ENCODE measurements at places on chromosomes 6 and 20.

DNA sequence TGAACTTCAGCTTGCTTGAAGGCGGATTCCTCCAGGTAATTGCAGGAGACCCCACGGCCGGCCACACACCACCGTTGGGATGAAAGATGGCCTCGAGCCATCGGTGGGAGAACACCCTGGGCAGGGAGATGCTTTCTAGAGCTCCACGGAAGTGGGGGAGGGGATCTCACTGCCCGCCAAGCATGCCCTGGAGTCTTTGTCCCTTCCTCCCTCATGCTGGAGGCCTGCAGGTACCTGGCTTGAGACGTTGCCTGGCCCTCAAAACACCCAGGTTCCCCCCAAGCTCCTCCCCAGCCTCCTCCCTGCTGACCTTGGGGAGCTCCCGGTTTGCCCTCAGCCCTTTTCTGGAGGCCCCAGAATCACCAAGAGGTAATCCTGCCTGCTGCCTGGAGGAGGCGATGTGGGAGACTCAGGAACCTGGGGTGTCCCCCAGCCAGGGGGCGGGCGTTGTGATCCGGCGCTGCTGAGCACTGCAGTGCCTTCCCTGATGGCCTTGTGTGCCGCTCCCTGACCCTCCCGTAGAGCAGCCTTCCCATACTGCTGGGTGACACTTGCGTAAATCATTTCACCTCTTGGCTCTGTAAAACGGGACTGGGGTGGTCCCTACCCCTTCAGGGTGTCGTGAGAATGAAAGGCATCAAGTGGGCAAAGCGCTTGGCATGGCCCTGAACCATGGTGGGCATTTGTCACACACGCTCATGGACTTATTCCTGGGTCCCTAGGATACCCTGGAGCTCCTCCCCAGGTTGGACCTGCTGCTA, 91.4 kb downstream of the CEBPB start:
- no peak for DNase-seq

DNA sequence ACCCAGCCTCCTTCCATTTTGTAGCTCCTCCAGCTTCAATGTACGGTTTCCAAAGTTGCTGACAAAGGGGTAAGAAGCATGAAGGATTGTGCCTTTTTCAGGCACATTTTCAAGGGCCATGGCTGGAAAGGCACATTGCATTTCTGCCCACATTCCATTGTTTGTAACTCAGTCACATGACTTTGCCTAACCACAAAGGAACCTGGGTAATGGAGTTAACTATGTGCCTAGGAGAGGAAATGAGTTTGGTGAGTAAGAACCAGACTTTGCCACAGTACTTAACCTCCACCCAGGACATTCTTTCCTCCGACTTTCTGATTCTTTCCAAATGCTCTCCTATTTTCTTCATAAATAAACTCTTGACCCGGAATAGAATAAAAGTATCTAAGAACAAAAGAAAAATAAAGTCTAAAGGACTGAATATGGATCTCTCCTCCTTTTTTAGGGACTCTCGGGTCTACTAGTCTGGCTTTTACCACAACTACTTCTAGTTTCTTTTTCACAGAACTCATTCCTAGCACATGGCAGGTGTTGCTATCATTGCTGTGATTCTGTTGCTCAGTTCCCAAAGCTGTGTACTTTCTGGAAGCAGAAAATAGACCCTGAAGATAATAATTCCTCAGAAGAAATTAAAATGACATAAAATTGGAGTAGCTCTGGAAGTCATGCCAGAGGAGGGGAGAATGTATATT, 81.5 kb upstream of the ISM1 start:
- no peak for DNase-seq

DNA sequence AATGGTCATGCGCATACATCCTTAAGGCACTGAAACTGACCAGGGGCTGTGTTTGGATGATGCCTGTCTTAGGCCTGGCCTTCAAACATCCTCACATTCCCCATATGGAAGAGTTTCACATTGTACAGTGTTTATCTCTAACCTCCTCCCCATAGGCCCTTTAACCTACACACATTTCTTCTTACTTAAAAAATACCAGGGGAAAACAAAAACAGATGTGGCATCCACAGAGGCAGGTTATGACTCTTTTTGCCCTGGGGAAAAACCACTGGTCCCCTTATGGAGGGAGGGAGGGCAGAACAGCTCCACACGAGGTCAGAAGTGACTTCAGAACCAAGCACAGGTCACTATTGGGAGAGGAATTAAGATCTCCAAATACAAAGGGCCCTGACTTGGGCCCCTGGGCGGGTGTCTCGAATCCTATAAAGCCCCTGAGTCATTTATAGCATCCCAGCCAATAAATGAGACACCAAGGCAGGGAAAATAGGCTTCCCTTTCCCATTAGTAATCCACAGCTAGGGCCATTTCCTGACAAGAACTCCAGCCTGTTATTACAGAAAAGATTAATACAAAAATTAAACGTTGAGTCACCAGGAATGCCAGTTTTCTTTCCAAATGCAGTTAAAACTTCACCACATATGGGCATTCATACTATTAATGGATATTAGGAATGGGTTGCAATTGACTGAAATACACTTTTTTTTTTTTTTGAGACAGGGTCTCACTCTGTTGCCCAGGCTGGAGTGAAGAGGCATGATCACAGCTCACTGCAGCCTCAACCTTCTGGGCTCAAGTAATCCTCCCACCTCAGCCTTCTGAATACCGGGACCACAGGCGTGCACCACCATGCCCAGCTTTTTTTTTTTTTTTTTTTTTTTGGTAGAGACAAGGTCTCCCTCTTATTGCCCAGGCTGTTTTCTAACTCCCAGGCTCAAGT, 107.2 kb downstream of the ATP9A start:
- peak; percentile 94 for DNase-seq

- no peak for DNase-seq
These were observed 437.6 kb downstream of the PRKN start for GRCh38 chr6:162289972-162290371.

DNA sequence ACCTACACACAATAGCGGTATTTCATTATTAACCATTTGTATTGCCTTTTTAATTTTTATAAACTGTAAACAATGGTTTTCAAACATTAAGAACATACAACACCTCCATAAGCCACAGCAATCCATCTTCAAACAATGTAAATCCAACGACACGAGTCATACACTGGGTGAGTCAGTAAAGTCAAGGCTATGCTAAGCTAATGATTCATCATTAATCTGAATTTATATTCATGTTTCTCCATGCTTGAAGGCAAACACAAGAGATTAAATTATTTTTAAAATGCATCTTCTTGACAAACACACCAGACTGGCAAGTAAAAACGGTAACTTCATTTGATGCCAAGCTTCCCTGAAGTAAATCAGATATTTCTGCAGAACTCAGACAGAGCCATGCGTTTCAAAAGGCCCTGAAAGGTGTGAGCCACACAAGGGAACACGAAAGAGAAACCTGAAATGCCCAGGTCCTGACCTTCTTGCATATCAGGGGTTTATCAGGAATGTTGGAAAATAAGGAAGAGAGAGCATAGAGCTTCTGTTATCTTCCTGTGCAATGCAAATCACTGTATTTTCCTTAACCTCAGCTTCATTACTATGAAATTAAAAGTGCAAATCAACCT, 162.5 kb downstream of the ALDH8A1 start:
- peak; percentile 32 for DNase-seq

DNA sequence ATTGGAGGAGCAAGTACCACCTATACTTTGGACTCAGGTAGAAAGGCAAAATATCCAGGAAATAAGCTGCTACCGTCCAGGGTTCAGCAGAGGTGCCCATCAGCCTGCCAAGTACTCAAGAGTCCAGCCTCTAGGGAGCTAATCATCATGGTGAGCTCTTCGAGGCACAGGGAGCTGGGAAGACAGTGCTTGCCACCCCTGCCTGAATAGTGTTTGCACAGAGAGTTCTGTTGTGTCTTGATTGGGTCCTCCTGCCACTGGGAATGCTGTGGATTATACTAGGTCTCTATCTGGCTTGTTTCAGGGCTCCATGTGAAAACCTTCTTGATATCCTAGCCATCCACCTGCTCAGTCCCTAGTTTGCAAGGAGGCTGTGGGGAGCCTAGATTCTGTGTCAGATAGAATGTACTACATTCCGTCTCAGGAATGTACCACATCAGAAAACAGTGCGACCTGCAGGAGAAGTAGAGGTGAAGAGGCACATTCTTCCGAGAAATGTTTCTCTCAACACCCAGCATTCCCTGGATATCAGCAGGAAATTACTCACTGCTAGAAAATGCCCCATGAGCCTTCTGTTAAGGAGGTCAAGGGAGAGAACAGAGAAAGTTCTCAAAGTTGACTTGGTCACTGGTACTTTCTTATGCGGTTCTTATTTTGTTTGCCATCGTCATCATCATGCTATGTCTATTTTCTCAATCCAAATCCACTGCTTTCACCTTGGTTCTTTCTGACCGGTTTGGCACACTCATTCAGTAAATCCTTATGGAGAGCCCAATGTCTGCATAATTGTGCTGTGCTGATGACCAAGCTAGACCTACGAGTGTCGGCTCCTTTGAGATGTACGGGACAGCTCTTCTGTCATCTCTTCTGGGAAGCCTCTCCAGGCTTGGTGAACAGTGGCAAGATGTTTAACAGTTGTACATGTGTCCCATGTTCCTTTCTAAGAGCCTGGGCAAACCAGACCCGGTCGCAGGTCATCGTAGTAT, 30.7 kb downstream of the PTPN1 start:
- peak; percentile 55 for DNase-seq

GRCh38 chr20:12058216-12058615, 140.5 kb downstream of the BTBD3 start:
- no peak for DNase-seq

DNA sequence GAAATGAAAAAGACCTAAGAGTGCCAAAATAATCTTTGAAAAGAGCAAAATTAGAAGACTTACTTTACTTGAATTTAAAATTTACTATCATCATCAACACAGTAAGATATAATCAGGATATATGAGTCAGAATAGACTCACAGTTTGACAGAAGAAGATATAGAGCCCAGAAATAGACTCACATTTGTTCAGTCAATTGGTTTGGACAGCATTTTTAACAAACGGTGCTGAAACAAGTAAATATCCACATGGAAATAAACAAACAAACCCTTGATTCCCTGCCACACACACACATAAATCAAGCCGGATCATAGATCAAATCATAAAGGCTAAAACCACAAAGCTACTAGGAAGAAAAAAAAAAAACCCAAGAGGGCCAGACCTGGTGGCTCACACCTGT, 291.1 kb downstream of the ADGRG6 start:
- DNase-seq, result no peak

GRCh38 chr6:48996461-48997119, 466.5 kb downstream of the MMUT start:
- DNase-seq, result no peak

- DNase-seq, result no peak
These were observed 59.8 kb upstream of the FNDC1 start for GRCh38 chr6:159109391-159109790.

GRCh38 chr20:36236786-36237121, 476 bp downstream of the AAR2 start:
- DNase-seq, result no peak

GRCh38 chr6:139373928-139374356, 506 bp downstream of the CITED2 start:
- DNase-seq, result no peak

DNA sequence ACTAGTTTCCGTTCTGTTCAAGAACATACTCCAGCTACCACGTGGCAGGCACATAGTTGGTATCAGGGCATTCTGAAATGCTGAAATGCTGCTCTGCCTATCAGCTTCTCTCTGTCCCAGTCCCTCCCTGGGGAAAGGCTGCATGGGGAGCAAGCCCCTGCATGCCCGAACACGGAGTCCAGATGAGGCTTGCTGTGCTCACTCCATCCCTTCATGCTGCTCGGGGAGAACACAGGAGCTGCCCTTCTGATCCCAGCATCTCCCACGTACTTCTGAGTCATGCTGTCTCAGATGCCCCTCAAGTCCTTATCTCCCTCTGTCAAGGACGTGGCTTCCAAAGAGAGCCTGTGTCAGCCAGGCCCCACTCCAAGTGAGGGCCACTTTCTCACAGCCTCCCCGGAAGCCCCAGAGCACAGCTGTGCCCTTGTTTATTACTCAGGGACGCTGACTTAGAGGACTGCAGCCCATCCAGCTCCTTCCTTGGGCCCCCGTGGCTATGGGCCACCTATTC, 29.4 kb downstream of the THBS2 start:
- no peak for DNase-seq

GRCh38 chr6:105966481-105966880, 119.7 kb upstream of the PRDM1 start:
- no peak for DNase-seq

DNA sequence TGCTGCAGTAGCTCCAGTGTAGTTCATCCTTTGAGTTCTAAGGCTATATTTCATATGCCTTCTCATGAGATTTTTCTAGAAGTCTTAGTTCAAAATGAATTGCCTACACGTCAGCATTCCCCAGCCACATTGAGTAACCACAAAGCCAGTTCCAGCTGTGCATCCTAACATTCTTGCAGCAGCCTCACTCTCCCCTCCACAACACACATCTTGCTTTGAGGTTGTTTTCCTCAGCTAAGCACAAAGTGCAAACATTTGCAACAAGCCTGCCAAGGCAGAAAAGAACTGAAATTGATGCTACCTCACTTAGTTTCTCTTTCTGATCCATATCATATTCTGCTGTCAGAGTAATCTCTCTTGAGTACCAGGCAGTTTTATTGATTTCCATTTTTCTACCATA, 160.7 kb upstream of the KCNQ5 start:
- DNase-seq, result peak; percentile 71

GRCh38 chr6:111573131-111573883, 32.4 kb downstream of the TRAF3IP2 start:
- no peak for DNase-seq

- DNase-seq, result peak; percentile 32
These were observed 934 bp upstream of the CST9 start for GRCh38 chr20:23606652-23607049.

DNA sequence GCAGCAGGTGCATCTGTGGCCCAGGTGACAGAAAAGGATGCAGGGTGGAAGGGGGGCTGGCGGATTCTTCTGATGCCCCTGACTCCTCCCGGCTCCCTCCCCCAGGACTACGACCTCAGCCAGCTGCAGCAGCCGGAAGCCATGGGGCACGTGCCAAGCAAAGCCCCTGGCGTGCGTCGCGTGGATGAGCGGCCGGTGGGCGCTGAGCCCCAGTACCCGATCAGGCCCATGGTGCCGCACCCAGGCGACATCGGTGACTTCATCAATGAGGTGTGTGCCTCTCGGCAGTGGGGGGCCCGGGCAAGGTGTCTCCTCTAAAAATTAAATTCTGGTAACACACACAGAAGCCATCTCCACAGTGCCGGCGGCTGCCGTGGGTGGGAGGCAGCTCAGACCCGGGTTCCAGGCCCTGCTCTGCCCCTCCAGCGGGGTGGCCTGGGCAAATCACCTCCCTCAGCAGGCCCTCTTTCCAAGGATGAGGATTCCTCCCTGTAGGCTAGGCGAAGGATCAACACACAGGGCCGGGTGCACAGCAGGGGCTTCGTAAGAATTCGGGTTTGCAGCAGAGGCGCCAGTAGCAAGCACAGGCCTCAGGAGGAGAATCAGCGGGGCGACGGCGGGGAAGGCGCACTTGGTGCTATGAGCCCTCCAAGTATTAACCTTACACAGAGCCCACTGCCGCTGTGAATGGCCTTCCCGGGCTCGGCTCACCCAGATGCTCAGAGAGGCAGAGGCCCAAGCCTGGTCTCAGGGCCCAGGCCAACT, 131.5 kb downstream of the TAF4 start:
- no peak for DNase-seq
